ENCODE measurements at places on chromosomes 4 and X.

DNA sequence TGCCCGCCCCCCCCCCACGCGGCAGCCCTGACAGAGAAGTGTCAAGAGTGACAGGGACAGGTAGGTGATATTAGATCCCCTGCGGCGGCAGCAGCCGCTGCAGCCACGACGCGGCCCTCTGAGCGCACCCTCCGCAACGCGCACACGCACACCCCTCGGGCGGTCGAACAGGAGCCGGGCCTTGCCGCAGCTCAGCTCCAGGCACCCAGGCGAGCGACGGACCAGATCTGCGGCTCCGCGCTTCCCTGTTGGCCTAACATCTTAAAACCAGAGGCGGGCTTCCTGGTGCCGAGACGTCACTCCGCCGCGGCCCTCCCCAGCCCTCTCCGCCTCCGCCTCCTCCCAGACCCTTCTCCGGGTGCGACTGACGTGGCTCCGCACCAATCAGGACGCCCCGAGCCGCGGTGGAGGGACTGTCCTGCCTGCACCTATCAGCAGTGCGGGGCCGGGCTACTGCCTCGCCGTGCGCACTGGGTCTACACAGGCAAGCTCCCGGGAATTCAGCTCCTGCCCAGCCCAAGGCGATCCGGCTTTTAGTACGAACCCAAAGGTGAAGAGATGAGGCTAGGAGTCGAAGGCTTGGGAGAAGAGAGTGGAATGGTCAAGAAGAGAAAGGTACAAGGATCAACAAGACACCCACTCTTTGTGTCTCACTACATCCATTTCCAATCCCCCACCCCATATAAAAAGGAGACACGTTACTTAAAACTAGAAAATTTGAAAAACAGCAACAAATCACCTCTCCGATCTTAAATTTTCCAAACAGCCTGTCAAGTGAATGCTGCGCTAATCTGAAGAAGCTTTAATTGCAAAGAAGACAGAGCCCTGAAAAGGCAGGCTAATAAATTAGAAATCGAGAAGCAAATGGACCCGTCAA is at the start of gene PITX2:
Gene PITX2, minus strand, starts transcription at position 237 of the 877 bp plus-strand sequence. CDS start 617 bp downstream, outside the sequence.
- DNase-seq = peak; percentile 92

DNA sequence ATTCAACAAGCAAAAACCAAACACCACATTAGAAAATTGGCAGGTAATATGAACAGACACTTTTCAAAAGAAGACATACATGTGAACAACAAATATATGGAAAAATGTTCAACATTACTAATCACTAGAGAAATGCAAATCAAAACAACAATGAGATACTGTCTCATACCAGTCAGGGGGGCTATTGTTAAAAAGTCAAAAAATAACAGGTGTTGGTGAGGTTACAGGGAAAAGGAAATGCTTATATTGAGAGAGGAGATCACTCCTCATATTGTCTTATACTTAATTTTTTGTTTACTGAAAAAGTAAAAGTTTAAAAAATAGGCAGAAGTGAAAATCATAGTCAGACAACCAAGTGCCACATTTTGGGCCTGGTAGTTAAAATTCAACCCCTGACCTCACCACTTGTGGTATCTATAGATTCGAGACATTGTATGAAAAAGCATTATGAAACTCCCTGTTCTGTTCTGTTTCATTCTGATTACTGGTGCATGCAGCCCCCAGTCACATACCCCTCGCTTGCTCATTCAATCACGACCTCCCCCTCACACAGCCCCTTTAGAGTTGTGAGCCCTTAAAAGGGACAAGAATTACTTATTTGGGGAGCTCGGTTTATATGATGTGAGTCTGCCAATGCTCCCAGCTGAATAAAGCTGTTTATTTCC is 153.7 kb upstream of the FGF16 start:
- DNase-seq = no peak

DNA sequence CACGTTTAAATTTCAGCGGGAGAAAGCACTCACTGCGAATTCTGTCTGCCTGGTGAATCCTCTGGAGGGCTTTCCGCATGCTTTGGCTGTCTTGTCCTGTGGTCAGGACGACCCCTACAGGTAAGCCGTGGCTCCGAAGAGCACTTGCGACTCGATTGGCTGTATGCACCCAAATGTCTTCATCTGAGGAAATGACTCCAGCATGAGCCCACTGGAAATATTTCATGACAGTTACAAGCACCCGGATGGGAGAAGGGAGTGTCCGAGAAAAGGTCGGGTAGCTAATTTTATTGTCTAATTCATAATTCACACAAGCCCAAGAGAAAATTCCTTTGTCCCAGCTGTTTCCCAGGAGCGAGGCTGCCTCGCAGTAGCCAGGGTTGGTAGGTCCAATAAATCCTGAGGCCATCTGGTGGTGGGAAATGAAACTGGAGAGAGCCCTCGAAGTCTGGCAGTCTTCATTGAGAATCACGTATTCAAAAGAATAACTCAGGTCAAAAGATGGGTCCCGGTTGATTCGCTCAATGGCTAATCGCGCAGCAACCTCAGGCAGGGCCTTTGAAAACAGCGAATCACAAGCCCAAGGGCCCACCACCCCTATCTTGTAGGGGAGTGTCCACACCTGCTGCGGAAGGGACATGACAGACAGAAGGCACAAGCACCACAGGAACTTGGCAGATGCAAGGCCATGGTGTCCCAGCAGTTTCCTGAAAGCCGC is 6.6 kb downstream of the GUCY2F start:
- DNase-seq = peak; percentile 54

GRCh38 chrX:46298821-46299220 is 246.4 kb downstream of the ZNF674 start:
- no peak for DNase-seq

DNA sequence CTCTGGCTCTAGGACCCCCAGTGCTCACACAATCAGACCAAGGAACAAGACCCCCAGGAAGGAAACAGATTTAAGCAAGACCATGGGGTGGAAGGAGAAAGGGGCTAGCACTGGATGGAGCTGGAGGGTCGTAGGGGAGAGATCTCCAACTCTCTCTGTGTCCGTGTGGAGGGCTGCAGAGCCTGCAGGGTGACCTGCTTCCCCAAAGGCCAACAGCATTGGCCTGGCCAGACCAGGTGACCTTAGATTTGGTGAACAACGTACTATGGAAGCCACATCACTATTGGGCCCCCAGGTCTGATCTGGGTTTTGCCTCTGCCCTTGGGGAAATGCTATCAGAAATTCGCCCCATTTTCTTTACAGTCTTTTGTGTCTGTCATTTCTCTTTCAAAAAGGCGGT is 26.0 kb downstream of the NLGN3 start:
- DNase-seq = no peak

All from HCT116 (cell line).